ENCODE measurements at places on chromosomes 1 and 21.

DNA sequence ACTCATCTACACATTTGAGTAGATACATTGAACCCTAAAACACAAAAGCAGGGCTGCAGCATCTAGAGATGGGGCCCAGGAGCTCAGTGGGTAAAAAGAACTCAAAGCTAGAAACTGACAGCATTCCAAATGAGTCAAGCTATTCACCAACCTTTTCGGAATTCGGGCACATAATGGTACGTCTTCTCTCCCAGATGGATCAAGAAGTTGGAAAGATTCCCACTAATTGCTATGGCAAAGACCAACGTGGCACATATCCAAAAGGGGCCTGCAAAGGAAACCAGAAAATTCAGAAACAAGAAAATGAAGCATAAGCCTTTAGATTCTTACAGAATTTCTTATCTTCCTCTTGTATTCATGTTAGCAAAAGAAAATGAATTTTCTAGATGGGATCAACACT, 18.4 kb downstream of the YIPF1 start:
- DNase-seq: no peak

GRCh38 chr1:224785622-224786021, 143.9 kb upstream of the DNAH14 start:
- DNase-seq: peak; percentile 6

- no peak for DNase-seq
Measured at GRCh38 chr1:188170411-188170810, 1341.7 kb downstream of the PLA2G4A start.

DNA sequence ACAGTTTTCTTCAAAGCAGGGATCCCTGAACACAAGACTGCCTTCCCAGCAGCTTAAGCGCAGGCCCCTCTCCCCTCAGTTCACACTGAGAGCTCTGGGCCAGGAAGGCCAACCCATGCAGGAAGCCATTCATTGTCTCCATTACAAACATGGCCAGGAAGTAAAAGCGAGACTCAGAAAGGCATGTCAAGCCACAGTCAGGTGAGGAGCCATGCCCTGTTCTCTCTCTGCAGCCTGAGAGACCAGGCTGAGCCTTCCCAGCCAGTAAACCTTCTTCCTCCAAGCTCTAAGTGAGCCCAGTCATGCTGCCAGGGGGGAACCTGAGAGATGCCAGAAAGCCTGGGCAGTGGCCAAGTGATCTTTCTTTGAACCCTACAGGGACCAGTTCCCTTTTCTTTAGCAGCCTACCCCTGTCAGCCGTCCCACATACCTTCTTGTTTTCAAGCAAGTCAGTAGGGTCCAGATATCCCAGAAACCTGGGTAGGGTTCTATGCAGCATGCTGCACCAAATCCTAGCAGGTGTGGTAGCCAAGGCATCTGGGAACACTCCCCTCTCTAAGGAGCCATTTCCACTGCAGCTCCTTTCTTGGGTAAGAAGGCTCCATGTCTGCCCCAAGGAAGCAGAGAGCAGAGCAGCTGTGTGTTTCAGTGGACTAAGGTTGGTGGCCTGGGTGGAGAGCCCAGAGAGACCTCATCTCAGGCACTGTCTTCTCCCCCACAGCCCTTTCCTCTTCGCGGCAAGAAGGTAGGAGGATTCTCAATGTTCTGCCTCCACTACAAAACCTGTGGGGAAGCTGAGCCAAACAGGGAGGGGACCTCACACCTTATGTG, 977 bp downstream of the TRAF3IP3 start:
- no peak for DNase-seq

GRCh38 chr1:211543025-211543424, 35.9 kb downstream of the SLC30A1 start:
- no peak for DNase-seq

DNA sequence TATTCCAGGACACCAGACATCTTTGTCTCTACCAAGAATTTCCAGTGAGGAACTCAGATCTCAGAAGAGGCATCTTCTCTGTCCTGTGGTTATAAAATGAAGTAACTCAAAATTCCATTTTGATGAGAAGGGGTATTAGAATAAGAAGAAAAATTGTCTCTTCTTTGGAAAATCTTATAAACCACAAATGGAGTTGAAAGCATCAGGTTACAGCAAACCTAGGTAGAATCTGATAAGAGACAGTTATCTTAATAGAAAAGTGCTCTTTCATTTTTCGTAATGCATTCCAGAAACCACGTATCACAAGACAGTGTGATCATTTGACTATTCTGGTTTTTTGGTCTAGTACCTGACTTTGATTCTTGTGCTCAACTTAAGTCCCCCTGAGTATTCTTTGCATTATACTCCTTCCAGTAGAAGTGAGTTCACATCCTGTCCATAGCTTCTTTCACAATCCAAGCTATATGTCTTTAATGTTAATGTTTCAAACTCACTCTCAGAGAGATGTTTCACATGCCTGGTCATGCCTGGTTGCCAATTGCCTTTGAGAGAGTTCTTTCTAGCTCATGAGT, 120.9 kb upstream of the PRDX6 start:
- DNase-seq: no peak

GRCh38 chr21:26397545-26397944, 175.5 kb downstream of the CYYR1 start:
- no peak for DNase-seq

DNA sequence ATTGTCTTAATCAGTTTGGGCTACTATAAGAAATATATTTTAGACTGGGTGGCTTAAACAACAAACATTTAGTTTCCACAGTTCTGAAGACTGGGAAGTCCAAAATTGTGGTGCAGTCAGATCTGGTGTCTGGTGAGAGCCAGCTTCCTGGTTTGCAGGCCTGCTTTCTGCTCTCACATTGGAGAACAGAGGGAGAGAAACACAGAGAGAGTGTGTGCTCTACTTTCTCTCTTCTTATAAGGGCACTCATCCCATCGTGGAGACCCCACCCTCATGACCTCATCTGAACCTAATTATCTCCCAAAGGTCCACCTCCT, 4.1 kb downstream of the LEPR start:
- DNase-seq: no peak

DNA sequence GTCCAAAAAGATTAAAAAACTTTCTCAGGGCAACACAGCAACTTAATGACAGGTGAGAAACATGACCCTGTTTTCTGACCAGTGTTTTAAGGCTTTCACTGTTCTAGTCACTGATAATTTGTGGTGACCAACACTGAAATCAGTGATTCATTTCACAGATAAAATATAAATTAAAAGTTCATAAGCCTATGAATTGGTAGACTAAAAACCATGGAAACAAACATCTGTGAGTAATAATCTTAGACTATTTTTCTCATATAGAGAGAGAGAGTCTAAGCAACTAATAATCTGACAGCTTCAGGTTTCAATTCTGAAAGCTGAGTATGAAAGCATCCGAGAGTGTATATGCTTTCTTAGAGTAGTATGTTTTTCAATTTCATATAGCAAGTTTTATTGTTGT, 536.9 kb downstream of the ADGRL2 start:
- no peak for DNase-seq

DNA sequence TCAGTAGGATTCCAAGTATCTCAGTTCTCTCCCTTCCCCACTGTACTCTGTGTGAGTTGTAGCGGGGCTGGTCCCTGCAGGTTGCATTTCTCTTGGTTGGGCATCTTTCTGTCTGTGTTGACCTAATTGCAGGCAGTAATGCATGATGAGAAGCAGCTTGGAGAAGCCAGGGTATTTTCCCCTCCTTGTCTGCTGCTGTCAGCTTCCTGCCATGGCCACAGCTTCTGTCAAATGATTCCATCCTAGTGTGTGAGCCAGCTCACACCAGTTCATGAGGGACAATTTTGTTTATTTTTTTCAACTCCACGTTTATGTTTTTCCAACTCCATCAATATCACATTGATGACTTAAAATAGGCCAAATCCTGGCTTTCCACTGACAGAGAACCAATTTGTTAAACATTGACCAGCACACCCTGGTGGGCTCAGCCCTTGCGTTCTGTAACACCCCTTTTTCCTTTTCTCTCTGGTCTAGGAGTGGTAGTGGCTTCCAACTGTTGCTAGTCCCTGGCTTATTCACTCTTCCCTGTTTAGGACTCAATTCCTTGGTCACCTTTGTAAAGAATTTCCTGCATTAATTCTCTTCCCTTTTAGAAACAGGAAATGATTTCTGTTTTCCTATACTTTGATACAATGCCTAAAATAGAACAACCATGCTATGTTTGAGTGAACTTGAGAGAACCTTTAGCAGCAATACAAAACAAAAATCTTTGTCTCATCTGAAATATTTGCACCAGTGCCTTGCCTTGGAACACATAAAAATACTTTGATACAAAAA, 44.9 kb upstream of the APOBEC4 start:
- DNase-seq: no peak

DNA sequence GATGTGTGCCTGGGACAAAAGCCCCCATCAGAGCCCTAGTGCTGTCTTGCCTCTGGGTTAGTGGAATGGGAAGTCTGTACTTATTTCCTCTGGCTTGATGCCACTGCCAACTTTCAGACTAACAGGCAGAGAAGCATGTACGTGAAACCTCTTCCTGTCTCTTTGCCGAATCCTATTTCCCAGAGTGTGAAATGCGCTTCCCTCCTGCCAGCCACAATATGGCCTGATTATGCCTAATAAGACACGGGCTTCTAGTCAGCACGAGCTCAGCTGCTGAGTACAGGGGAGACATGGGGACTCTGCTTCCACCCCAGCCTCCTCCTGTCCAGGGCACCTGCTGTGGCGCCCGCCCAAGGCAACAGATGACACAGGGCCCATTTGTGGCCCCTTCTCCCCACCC, 111.4 kb downstream of the KCND3 start:
- no peak for DNase-seq

DNA sequence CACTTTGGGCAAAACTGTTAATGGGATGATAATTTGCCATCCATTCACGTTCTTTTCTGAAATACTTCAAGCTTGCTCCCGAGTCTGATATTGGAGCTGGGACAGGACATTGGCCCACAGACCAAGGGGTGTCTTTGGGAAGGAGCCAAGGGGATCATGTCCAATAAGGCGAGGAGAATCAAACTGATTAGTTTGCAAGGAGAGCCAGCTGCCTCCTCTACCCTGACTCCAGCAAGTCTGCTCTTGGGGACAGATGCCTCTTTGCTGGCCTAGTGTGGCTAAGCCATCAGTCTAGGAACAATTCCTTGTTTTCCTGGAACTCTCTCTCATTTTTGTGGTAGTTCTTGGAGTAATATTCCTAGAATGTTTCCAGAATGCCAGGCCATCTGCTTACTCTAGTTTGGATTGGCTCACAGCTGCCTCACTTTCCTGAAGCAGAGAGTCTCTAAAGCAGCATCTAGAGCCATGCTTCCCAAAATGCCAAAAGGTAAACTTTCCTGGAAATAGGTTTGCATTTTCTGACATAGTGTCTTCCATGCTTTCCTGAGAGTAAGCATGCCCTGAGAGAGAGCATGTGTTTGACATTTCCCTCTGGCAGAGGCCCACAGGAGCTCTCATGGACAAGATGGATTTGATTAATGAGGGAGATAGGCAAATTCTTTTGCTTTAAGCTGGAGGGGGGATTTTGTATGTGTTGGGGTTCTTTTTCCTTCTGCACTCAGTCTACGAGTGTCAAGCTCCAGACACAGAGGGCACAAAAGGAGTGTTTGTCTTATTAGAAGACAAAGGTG, 145.6 kb downstream of the GDAP2 start:
- DNase-seq: peak; percentile 8

GRCh38 chr21:30579346-30579745, 10.9 kb downstream of the KRTAP22-2 start:
- no peak for DNase-seq

- no peak for DNase-seq
Measured at GRCh38 chr1:229181419-229181818, 89.5 kb upstream of the RAB4A start.

- DNase-seq: no peak
Measured at GRCh38 chr1:178881950-178882349, 11.1 kb upstream of the ANGPTL1 start.

- no peak for DNase-seq
Measured at GRCh38 chr1:116360429-116361173, 12.4 kb upstream of the ATP1A1 start.

- peak; percentile 66 for DNase-seq
Measured at GRCh38 chr1:232096751-232097150, 470.2 kb downstream of the DISC1 start.

DNA sequence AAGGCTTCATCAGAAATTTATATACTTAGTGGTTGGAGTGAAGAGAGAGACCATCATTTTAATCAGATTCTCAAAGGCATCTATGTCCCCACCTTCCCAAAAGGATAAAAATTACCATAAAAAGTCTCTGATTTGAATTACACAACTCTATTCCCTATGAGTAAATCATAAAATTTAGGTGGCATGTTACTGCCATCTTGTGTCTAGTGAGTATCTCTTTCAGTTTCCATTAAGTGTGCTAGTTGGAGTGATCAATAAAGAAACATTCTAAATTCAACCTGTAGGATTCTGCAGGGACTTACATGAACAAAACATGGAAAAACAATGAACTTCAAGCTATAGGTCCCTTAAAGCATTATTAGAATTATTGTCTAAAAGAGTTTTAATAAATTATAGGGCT, 655.4 kb downstream of the LTN1 start:
- DNase-seq: peak; percentile 76

GRCh38 chr1:71448444-71448843, 367.6 kb upstream of the ZRANB2 start:
- no peak for DNase-seq

GRCh38 chr1:214467078-214467585, 84.3 kb downstream of the PTPN14 start:
- DNase-seq: no peak

GRCh38 chr21:35929901-35930300, 130.4 kb downstream of the SETD4 start:
- no peak for DNase-seq

DNA sequence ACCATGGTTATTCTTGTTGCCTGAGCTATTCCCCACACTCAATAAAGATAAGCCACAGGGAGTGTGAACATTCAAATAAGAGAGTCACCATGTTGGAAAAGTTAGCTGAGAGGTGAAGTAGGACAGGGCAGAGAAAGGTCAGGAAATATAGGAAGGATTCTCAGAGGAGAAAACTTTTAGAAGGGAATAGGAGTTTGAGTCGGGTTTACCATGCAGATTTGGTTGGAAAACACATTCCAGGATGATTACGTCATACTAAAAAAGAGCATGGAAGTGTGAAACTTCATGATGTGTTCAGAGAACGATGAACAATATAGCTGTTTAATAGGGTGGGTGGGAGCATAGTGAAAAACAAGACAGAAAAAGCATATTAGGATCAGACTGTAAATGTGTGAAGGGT, 1125.3 kb upstream of the ADGRL2 start:
- DNase-seq: peak; percentile 3

GRCh38 chr1:116448785-116449385, 75.8 kb downstream of the ATP1A1 start:
- peak; percentile 73 for DNase-seq

GRCh38 chr1:159201642-159202041, 3.0 kb upstream of the ACKR1 start:
- DNase-seq: no peak

DNA sequence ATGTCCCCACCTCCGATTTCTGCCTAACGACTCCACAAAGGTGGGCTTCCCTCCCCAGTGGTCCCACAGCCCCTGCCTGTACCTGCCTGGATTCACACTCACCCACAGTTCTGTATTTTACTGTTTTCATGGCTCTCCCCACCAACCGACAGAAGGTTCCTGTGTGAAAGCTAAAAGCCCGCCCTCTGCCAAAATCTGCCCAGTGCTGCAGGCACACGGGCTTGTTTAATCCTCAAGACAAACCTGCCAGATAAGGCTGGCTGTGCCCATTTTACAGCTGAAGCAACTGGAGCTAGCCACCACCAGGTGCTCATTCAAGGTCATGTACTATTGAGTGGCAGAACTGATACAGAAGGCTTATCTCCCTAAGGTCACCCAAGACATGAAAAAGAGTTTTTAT, 114.5 kb downstream of the HIVEP3 start:
- no peak for DNase-seq
